ENCODE measurements at places on chromosomes 12 and 14. TPM values are rescaled to one million over a fixed set of nuclear protein-coding genes. Genes with fewer than 3 reads are reported as not detected.

Gene SLC4A8
- 2.6 TPM for total RNA-seq

DNA sequence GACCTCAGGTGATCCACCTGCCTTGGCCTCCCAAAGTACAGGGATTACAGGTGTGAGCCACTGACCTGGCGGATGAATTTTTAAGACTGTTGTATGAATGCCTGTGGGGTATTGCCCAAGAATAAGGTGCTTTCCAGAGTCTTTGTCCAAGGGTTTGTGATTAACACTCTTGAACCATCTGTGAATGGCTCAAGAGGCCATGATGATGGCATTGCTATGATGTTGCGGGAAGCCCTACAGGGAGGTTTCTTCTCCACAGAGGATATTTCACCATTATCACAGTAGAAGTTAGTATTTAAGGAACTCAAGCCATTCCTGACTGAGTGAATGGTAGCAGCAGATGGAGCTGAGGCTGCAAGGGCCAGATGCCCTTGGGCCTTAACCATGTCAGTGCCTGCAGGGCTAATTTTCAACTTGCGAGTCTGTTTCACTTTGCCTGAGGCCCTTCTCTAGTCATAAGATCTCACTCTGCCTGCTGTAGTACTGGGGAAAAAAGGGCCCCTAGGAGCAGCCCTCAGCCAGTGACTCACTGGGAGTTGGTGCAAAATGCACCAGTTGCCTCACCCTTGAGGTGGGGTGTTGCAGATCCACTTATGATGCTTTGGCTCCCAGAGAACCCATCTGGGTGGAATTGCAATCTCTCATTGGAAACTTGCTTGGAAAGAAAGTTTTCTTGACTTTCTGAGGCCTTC, 108.6 kb upstream of the FLRT2 start:
- H3K4me1 ChIP-seq, result no peaks in the 10 kb centered on the region
- no peaks in the 10 kb centered on the region for H3K36me3 ChIP-seq
- peak; percentile 5 for DNase-seq
- H3K27me3 ChIP-seq, result no peaks in the 10 kb centered on the region
- no peak overlapping the region for H3K27ac ChIP-seq

GRCh38 chr14:105199093-105199492, 18.0 kb upstream of the NUDT14 start:
- H3K36me3 ChIP-seq, result no peaks in the 10 kb centered on the region
- H3K27ac ChIP-seq, result no peak overlapping the region

Gene KRT74
- total RNA-seq, result not detected

GRCh38 chr12:128056136-128056801, 210.7 kb upstream of the TMEM132C start:
- H3K4me3 ChIP-seq, result no peak overlapping the region
- peaks cover 23% of the 10 kb centered on the region for H3K27me3 ChIP-seq
- H3K4me1 ChIP-seq, result no peaks in the 10 kb centered on the region
- no peaks in the 10 kb centered on the region for H3K36me3 ChIP-seq
- no peak for DNase-seq

Gene AKAP5
- 0.60 TPM for total RNA-seq

DNA sequence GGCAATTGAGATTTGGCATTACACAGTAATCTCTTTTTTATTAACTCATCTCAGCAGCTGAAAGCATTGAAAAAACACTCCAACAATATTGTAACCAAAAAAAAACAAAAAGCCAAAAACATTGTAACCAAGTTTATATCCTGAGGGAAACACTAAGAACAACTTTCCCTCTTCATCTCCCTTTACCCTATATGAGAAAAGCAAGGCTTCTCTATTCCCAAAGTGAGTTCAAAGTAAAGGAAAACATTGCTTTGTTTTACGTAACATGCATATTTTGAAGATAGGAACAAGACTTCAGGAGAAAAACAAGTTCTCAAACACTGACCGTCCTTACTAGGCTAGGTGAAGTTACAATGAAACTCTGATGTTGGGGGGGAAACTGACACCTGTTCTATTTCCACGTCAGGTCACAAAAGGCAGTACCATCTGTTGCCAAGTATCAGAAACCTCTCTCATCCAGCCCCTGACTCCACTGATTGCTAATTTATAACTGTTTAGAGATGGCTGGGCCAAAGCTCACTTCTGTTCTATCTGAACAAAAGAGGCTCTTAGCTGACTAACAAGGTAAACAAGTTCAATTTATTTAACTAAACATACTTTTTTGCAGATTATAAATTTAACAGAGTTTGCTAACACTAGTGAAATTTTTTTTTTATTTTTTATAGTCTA, 67.9 kb upstream of the PLXNC1 start:
- H3K4me1 ChIP-seq, result no peaks in the 10 kb centered on the region
- H3K27me3 ChIP-seq, result no peaks in the 10 kb centered on the region
- no peak overlapping the region for H3K4me3 ChIP-seq

- no peak for DNase-seq
- no peaks in the 10 kb centered on the region for H3K27me3 ChIP-seq
- no peaks in the 10 kb centered on the region for H3K36me3 ChIP-seq
- H3K4me1 ChIP-seq, result 0 out of 2 replicates have a peak, but pooled peaks cover under 1% of the 10 kb centered on the region
Measured at GRCh38 chr14:93122826-93123225, 7.1 kb upstream of the ITPK1 start.

DNA sequence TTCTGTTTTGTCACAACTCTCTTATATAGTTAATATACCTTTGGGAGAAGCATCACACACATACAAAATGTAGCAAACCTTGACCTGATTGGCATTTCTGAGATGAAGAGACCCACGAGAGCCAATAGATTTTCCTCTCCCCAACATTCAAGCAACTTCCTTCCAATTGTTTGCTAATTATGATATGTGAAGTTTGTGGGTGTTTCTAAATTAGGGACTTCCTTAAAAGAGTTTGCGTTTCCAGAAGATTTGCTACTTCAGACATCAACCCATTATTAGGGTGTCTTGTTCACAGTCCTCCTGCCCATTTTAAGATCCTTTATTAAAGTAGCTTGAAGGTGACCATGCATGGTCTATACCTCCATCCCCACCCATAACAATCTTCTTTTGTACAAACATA, 9.4 kb downstream of the AICDA start:
- H3K27ac ChIP-seq, result no peak overlapping the region
- H3K36me3 ChIP-seq, result no peaks in the 10 kb centered on the region
- H3K4me1 ChIP-seq, result no peaks in the 10 kb centered on the region
- no peak for DNase-seq
- peaks cover 13% of the 10 kb centered on the region for H3K27me3 ChIP-seq

Gene A2M
- not detected for total RNA-seq

Gene CMKLR1
- total RNA-seq, result not detected

DNA sequence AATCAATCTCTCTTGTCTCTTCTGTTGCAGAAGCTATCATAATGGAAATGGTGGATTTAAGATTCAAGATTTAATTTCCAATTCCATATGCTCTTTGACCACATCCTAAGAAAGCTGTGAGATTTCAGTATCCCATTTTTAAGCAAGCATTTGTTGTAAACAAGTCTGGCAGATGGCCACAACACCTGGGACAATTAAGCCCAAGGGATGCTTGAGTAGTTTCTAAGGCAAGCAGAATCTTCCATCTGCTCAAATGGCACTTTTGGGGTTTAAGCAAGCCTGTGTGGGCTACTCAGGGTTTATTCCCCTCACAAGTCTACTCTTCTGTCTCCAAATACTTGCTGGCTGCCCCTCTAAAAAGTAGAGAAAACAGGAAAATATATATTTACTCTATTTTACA, 304.7 kb upstream of the SYT1 start:
- no peaks in the 10 kb centered on the region for H3K36me3 ChIP-seq
- DNase-seq, result no peak

Gene HPD
- total RNA-seq, result 0.35 TPM

DNA sequence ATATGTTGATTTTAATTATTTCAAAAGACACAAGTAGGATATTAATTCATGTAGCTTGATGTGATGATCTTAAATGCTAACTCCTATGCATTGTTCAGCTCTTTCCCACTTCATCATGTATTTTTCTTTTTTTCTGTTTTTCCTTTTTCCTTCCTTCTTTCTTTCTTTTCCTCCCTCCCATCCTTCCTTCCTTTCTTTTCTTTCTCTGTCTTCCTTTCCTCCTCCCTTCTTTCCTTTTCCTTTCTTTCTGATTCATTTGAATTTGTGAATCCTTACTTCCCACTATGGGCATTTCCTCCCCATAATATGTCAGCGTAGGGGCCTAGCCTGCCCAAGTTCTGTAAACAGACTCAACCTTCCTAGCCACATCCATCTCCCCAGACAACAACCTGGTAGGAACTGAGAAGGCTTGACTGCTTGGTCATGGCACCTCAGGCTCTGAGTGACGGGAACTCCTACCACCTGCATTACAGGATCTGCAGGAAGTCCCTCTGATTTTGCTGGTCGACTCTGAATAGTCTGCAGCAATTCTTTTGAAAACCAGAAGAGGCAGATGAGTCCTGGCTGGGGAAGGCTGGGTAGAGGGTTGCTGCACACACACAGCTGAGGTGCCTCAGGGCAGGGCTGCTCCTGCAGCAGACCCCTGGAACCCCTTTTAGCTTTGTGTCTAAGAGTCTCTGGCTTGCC, 33.4 kb upstream of the BHLHE41 start:
- no peaks in the 10 kb centered on the region for H3K27me3 ChIP-seq
- DNase-seq, result peak; percentile 40
- H3K4me1 ChIP-seq, result peaks cover 18% of the 10 kb centered on the region
- no peak overlapping the region for H3K27ac ChIP-seq
- no peaks in the 10 kb centered on the region for H3K36me3 ChIP-seq

DNA sequence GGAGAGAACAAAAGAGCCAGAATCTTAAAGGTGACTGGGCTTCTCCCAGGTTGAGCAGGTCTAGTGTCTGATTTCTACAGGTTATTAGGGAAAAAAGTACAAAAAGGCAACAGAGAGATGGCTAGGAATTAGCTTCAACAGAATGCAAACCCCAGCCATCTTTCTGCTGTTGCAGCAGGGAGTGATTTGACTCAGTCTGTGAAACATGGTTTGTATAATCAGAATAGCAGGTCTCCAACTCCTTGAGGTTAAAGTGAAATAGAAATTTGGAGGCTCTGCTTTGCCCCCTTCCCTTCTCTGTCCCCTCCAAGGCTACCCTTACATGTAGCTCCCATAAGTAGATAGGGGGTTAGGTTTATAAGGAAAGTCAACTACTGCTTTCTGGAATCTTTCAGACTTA, 105.8 kb downstream of the AKAP6 start:
- H3K36me3 ChIP-seq, result no peaks in the 10 kb centered on the region
- no peak for DNase-seq

- no peak overlapping the region for H3K27ac ChIP-seq
- no peaks in the 10 kb centered on the region for H3K4me1 ChIP-seq
- no peaks in the 10 kb centered on the region for H3K36me3 ChIP-seq
- H3K4me3 ChIP-seq, result no peak overlapping the region
- no peaks in the 10 kb centered on the region for H3K27me3 ChIP-seq
Measured at GRCh38 chr12:1281683-1282366, 290.8 kb downstream of the ERC1 start.

DNA sequence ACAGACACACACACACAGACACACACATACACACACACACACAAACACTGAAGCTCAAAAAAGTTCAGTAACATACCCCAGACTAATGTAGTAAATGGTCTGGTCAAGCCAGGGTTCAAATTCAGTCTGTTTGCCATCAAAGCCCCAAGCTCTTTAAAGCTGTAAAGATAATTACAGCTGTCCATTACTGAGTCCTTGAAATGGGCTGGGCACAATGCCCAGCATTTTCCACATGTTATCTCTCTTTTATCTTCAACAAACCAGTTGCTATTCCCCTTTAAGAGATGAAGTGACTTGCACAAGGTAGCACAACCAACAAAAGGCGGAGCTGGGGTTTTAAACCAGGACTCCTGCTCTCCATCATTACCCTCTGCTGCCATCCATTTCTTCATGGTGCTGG, 7.6 kb upstream of the UNC119B start:
- H3K36me3 ChIP-seq, result no peaks in the 10 kb centered on the region
- H3K4me1 ChIP-seq, result no peaks in the 10 kb centered on the region
- no peak for DNase-seq
- no peak overlapping the region for H3K4me3 ChIP-seq

- no peak for DNase-seq
- H3K36me3 ChIP-seq, result no peaks in the 10 kb centered on the region
- no peaks in the 10 kb centered on the region for H3K27me3 ChIP-seq
- H3K4me1 ChIP-seq, result peaks cover 44% of the 10 kb centered on the region
- H3K4me3 ChIP-seq, result no peak overlapping the region
Measured at GRCh38 chr14:99573436-99574098, 30.4 kb downstream of the CCDC85C start.

Gene WIF1
- not detected for total RNA-seq

DNA sequence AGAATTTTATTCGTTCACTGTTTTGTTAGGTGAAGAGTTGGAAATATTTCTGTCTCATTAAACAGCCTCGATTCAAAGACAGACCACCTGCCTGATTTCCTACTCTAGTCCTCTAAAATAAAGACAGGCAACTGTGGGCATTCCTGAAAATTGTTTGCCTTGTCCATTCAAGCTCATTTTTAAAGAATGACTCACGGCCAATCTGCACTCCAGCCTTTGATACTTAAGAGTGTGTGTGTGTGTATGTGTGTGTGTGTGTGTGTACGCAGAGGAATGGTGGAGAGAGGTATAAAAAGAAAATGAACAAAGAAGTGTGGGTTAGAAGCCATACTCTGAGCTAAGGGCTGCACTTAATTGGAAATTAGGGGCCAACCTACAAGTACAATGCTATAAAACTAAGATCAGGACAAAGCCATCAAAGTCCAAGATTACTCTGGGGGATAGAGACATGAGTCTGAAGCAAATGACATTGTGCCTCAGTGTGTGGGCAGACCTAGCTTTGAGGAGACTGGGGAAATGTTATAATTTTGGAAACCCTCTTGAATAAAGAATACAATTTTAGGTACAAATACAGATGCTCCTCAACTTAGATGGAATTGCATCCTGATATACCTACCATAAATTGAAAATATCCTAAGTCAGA, 45.6 kb upstream of the SOCS2 start:
- peaks cover 13% of the 10 kb centered on the region for H3K4me1 ChIP-seq
- H3K27ac ChIP-seq, result no peak overlapping the region
- H3K4me3 ChIP-seq, result no peak overlapping the region
- no peaks in the 10 kb centered on the region for H3K27me3 ChIP-seq

GRCh38 chr12:115998119-115998633, 279.3 kb downstream of the MED13L start:
- peak; percentile 2 for DNase-seq
- H3K4me3 ChIP-seq, result no peak overlapping the region
- no peaks in the 10 kb centered on the region for H3K27me3 ChIP-seq
- peaks cover 9% of the 10 kb centered on the region for H3K4me1 ChIP-seq
- H3K27ac ChIP-seq, result 0 out of 2 replicates have a peak overlapping the region, but pooled peaks have one; percentile 34

GRCh38 chr12:88420457-88420856, 159.8 kb downstream of the KITLG start:
- no peaks in the 10 kb centered on the region for H3K4me1 ChIP-seq
- H3K27ac ChIP-seq, result no peak overlapping the region
- peak; percentile 53 for DNase-seq

Gene CCDC175
- total RNA-seq, result not detected

Measured in PC-9 (cell line).